ENCODE measurements at places on chromosomes 7 and 10. TPM values are rescaled to one million over a fixed set of nuclear protein-coding genes. Genes with fewer than 3 reads are reported as not detected.

ENTPD7 gene
- 30.4 TPM for total RNA-seq

FAM131B gene
- total RNA-seq, result 1.00 TPM

AGAP4 gene
- 2.0 TPM for total RNA-seq

SPDYE11 gene
- not detected for total RNA-seq

TRAPPC14 gene
- 10.4 TPM for total RNA-seq

MORN4 gene
- total RNA-seq, result 8.8 TPM

IFRD1 gene
- 69.7 TPM for total RNA-seq

PNLIPRP1 gene
- total RNA-seq, result not detected

IFIT1B gene
- total RNA-seq, result not detected

C7orf33 gene
- total RNA-seq, result not detected

DPCD gene
- total RNA-seq, result 61.8 TPM

SOSTDC1 gene
- total RNA-seq, result not detected

ZNF467 gene
- total RNA-seq, result 0.28 TPM

SHTN1 gene
- 1.00 TPM for total RNA-seq

VIPR2 gene
- 0.85 TPM for total RNA-seq

AKR1C8 gene
- not detected for total RNA-seq

ADRB1 gene
- total RNA-seq, result not detected

Data from smooth muscle cell of bladder (primary cell).